ENCODE measurements at places on chromosomes 5 and 9.

- DNase-seq: no peak
These were observed 61.8 kb upstream of the BARHL1 start for GRCh38 chr9:132520612-132521011.

- no peak for DNase-seq
These were observed 120.1 kb upstream of the CCL21 start for GRCh38 chr9:34830068-34830467.

- DNase-seq: no peak
These were observed 660.8 kb downstream of the TLE1 start for GRCh38 chr9:81028504-81028903.

DNA sequence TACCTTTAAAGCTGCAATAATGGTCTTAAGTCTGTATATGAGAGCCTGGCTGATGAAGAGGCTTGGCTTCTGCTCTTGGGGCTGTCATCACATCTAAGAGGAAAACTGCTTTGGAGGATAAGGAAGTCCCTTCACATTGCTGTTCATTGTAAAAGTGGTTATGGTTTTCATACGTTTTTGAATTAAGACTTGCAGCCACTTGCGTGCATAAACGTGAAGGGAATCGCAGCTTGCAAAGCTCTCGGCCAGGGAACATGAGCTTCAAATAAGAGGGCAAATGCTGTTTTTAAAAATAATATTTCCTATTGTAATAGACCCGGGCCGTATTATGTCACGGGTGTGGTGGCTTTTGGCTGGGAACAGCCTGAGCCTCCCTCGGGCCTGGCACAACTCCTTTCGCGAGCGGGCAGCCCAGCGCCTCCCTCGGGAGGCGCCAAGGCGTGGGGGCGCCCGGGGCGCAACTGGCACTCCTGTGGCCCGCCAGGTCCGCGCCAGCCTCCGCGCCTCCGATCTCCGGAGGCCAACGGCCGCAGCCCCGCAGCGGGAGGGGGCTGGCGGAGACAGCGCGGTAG is 538 bp upstream of the ARHGEF28 start:
- DNase-seq: no peak

DNA sequence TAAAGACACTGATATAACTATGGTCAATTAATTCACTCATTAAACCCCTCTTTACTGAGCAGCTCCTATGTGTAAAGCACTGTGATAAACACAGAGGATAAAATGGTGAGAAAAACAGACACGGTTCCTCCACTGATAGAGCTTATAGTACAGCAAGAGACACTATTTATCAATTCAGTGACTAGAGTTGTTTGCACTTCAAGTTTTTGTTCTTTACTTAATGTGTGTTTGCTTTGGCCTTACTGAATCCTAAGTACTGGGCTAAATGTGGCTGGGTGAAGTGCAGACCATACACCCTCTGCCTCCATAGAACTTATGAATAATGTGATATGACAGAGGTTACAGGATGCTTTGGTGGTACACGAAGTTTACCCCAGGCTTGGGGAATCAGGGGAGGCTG is 80.1 kb upstream of the ITGA1 start:
- no peak for DNase-seq

GRCh38 chr5:127827451-127827850 is 124.3 kb downstream of the CCDC192 start:
- no peak for DNase-seq

DNA sequence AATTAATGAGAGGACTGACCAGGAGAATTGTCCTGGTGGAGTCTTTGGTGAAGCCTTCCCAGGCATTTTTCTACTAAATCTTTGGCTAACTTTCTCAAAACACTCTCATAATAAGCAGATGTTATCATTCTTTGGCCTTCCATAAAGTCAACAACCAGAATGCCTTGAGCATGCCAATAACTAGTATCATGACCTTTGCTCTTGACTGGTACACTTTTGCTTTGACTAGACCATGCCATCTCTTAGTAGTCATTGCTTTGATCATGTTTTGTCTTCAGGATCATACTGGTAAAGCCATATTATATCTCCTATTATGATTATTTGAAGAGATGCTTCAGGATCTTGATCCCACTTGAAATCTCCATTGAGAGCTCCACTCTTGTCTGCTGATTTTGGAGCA is 506.9 kb downstream of the ELAVL2 start:
- DNase-seq: no peak

DNA sequence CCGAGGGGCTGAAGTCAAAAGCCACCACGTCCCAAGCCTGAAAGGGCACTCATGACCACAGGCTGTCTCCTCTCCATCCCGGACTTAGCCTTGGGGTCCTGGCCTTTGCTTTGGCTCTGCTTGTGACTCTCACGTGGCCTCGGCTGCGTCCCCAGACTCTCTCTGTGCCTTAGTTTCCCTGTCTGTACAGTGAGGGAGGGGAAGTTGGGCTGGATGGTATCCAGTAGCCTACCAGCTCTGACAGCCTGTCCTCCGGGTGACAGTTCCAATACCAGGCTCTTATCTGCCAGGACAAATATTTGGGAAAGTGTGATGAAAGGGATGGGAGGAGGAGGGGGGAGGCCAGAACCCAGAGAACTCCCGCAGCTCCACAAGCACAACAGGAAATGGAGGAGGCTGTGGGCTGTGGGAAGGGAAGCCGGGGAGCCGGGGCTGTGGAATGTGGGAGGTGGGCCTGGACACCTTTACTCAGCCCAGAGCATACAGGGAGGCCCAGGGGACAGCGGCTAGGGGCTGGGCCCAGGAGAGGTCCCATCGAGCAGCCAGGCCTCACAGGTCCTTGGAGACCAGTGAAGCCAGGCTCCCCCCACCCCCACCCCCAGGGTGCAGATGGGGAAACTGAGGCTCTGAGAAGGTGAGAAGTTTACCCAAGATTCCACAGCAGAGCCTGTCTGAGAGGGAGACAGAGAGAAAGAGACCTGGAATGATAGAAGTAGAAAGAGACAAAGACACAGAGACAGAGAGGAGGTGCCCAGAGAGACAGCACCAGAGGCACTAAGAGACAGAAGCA is 18.3 kb downstream of the PDGFRB start:
- no peak for DNase-seq

- DNase-seq: no peak
These were observed 164.7 kb upstream of the PTGER4 start for GRCh38 chr5:40514976-40515375.

GRCh38 chr5:135110785-135111596 is 77.0 kb upstream of the PITX1 start:
- DNase-seq: no peak

DNA sequence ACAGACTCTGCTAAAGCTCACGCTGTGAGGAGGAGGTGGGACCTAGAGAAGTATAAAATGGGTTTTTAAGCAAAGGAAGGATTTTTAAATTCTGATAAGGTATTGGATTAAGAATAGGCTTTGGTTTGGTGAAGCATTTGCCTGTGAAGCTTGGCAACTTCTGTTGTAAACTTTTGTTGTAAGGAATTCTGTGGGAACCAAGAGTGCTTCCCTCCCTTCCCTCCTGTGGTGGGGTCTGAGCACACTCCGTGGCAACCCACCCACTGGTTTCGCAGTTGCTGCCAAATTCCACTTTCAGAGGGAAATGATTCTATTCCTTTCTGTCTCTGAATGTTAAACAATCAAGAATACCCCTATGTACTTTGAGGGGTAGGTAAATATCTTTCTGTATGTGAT is 28.6 kb upstream of the GTF2H2C start:
- no peak for DNase-seq

DNA sequence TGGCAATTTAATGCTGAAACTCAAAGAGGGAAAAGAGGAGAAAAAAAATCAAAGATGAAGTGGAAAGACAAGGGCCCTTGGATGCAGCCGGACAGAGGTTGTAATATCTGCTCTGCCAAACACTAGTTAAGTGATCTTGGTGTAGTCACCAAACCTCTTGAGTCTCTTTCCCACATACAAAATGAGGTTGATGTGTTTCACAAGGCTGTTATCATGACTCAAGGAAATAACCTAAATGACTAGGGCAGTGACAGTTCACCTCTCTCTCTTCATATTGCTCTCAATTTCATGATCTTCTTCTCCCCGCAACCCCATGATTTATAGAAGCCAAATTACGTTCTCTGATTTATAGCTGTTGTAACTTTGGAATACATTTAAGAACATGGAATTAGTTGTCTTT is 44.9 kb downstream of the PIK3R1 start:
- no peak for DNase-seq

GRCh38 chr5:152864991-152865390 is 459.9 kb upstream of the NMUR2 start:
- no peak for DNase-seq

DNA sequence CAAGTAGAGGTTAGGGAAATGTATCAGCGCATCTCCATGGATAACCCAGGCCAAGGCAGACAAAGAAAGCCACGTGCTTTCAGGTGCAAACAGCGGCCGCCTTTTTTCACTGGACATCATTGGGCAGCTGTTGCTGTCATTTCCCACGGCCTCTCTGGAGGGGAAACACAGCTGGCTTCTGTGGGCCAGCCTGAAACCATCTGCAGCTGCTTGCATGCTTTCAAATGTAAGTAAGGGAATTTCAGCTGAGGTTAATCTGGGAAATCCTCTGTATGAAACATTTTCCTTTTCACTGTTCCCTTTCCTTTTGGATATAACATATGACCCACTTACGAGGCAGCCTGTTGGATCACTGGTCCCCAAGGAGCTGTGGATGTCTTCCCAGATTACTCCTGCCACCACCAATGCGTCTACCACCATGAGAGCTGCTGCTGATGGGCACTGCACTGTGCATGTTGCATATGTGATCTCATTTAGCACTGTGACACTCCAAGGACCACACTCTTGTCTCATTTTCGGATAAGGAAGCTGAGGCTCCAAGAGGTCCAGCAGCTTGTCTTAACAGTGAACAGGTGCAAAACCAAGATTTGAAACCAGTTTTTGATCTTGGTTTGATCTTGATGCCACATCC is 106.3 kb downstream of the C9orf152 start:
- DNase-seq: no peak

DNA sequence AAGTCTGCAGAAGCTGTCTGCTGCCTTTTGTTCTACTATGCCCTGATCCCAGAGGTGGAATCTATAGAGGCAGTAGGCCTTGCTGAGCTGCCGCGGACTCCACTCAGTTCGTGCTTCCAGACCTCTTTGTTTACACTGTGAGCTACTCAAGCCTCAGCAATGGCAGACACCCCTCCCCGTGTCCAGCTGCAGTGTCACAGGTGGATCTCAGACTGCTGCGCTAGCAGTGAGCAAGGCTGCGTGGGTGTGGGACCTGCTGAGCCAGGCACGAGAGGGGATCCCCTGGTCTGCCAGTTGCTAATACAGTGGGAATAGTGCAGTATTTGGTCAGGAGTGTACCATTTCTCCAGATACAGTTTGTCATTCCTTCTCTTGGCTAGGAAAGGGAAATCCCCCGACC is 99.6 kb downstream of the SLCO4C1 start:
- no peak for DNase-seq

DNA sequence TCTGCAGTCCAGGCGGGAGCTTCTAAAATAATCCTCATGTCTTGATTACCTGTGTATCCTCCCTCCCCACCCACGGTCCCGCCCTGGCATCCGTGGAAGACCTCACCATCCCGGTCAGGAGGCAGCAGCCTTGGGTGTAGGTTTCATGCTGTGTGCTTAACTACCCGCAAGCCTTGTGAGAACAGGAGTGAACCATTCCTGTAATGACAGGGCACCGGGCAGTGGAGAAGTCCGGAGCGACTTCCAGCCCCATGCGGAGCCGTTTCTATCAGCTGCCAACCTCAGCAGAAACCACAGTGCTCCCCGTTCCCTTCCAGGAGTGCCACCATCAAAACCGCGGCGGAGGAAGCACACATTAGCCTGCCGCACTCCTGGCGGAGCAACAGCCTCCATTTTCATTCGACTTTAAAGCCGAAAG is 123.5 kb upstream of the LMX1B start:
- no peak for DNase-seq

All from stimulated activated CD8-positive, alpha-beta memory T cell treated with anti-CD3 and anti-CD28 coated beads, Interleukin-12 subunit alpha, Interleukin-12 subunit beta, amount 100 ng/mL, for 4 hours (primary cell).